ENCODE measurements at places on chromosomes 5 and 9.

DNA sequence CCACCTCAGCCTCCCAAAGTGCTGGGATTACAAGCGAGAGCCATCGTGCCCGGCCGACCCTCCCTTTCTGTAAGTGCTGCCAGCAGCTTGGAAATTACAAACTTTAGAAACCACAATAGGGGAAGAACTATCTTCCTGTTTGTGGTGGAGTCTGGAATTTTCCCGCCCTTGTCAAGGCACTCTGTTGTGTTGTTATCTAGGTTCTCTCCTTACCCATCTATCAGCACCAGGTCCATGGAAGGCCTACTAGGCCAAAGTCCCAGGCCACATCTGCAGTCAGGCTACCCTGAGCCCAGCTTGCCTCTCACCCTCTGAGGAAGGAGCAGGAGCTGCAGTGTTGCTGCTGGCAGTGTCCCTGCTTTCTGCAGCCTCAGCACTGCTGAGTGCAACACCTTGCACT lies 214.9 kb downstream of the MCTP1 start:
- no peak for DNase-seq

GRCh38 chr5:170493028-170493820 lies 10.6 kb upstream of the KCNIP1 start:
- no peak for DNase-seq

- DNase-seq = no peak
Measured at GRCh38 chr5:179758955-179759354, 26.3 kb downstream of the MAML1 start.

DNA sequence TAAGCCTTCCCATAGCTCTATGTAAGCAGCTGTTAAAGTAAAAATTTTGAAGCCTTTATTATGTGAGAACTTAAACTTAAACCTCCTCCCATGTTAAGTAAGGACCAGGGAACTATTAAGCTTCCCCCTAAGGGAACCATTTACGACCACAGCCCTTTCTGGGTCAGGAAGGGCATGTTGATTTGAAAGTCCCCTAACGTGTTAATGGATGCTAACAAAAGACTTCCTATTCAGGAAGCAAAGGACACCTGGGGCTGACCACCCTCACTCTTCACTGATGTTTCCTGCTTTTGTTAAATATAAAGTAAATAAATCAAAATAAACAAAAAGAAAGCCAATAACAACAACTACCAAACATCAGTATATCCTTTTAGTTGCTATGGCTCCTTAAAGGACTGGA lies 170.6 kb upstream of the RFX3 start:
- no peak for DNase-seq

GRCh38 chr9:70481471-70481870 lies 67.0 kb upstream of the KLF9 start:
- no peak for DNase-seq

GRCh38 chr9:114669961-114670360 lies 12.0 kb downstream of the TEX48 start:
- DNase-seq = no peak

GRCh38 chr5:59020611-59021285 lies 437.9 kb downstream of the RAB3C start:
- DNase-seq = no peak

GRCh38 chr9:13800776-13801175 lies 513.2 kb downstream of the NFIB start:
- DNase-seq = no peak

DNA sequence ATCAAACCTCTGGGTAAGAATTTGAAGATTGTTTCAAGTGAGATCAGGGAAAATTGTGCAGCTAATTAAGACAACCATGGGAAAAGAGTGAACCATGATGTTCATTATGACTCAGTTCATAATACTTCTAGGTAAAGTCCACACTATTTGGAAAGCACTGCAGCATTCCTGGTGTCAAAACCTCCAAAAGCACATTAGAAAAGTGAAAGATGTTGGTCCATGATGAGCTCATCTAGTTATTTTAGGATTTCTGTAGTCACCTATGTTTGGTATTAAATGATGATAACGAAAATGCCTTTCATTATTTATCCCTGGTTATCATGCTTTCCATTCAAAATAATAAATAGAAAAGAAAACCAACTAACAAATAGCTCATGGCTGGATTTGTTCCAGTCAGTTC lies 49.1 kb downstream of the PTCD2 start:
- no peak for DNase-seq

DNA sequence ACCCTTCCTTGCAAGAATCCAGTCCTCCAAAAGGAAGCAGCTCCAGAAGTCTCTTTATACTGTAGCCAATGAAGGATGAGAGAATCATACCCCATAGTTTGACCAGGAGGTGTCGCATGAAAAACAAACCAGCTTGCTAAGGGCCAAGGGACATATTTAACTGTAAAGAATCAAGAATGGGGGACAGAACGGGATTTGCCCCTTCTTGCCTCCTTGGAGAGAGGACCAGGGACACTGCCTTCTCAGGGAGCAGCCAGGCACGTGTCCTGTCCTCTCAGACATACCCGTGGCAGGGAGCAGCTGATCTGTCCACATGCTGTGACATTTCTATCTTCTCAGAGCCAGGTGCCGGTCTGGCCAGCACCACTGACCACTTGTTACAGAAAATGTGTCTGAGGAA lies 11.7 kb downstream of the PRUNE2 start:
- no peak for DNase-seq

DNA sequence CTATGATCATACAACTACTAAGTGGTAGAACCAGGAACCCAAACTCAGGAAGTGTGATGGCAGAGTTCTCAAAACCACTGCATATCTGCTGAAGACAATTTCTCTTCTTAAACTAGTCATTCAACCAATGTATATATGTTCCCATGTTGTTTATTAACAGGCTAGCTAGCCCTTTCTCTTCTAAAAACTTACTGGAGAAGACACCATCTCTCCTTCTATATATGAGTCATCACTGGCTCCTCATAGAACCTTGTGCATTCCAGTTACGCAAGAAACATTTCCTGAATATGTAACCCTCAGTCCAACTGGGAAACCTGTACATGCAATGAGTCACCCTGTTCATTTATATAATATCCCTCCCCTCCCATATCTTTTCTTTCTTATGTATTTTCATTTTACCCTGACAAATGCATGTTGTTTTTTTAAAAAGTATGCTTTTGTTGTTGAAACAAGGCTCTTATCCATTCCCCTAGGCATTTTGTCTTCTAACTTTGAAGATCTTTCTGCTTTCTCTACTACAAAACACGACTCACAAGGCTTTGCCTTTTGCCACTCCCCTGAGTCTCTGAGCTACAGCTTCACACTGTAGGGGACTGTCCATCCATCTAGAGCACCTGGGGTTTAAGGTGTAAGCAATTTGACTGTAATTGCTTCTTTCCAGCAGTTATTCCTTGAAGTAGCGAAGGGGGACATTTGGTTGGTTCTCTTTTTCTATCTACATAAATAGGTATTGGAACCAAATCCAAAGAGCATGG lies 119.5 kb downstream of the ANXA1 start:
- DNase-seq = no peak

Measured in activated T-helper 1 cell treated with anti-CD3 and anti-CD28 coated beads, Interleukin-2, amount 50 U/mL, for 16 hours (primary cell).